Neural cell (in vitro differentiated cells): ENCODE measurements at places on chromosomes 13 and 19. TPM values are rescaled to one million over a fixed set of nuclear protein-coding genes. Genes with fewer than 3 reads are reported as not detected.

Gene ETV2
- 0.58 TPM in 1 of 2 replicates, not detected in the other for polyA plus RNA-seq

Gene CCDC194
- polyA plus RNA-seq, result not detected in 2 replicates

Gene BRME1
- 6.2 and 8.5 TPM in 2 replicates for polyA plus RNA-seq

Gene LIG1
- 33.9 and 34.8 TPM in 2 replicates for polyA plus RNA-seq

Gene ZNF726
- not detected in 2 replicates for polyA plus RNA-seq

Gene CLEC17A
- not detected in 2 replicates for polyA plus RNA-seq

Gene ZNF541
- not detected in 2 replicates for polyA plus RNA-seq

Gene ZNF433
- polyA plus RNA-seq, result 37.3 and 40.6 TPM in 2 replicates

Gene KCNRG
- 3.3 and 6.7 TPM in 2 replicates for polyA plus RNA-seq

Gene ASF1B
- 0.32 and 0.34 TPM in 2 replicates for polyA plus RNA-seq

Gene SYNE4
- polyA plus RNA-seq, result 0.16 and 0.19 TPM in 2 replicates

Gene ZNF211
- 47.6 and 53.0 TPM in 2 replicates for polyA plus RNA-seq

Gene INAFM1
- 6.6 and 11.5 TPM in 2 replicates for polyA plus RNA-seq

Gene MARK4
- polyA plus RNA-seq, result 11.6 and 23.1 TPM in 2 replicates

Gene HCST
- not detected in 2 replicates for polyA plus RNA-seq

Gene DCT
- polyA plus RNA-seq, result 0.14 TPM in 1 of 2 replicates, not detected in the other

Gene TJP3
- 0.15 TPM in 1 of 2 replicates, not detected in the other for polyA plus RNA-seq

Gene FXYD3
- polyA plus RNA-seq, result not detected in 2 replicates

Gene LRRC4B
- polyA plus RNA-seq, result 83.1 and 98.9 TPM in 2 replicates

Gene DIRAS1
- 39.8 and 59.1 TPM in 2 replicates for polyA plus RNA-seq

Gene NPAS1
- 0.38 TPM in 1 of 2 replicates, not detected in the other for polyA plus RNA-seq

Gene SULT2A1
- polyA plus RNA-seq, result not detected in 2 replicates

Gene SCAF1
- 11.9 and 12.8 TPM in 2 replicates for polyA plus RNA-seq

Gene UBL3
- polyA plus RNA-seq, result 34.3 and 35.8 TPM in 2 replicates

Gene PTH2
- polyA plus RNA-seq, result not detected in 2 replicates

Gene ONECUT3
- polyA plus RNA-seq, result 0.45 and 1.6 TPM in 2 replicates

Gene ERICH6B
- not detected in 2 replicates for polyA plus RNA-seq

Gene TBC1D4
- polyA plus RNA-seq, result 2.9 and 3.9 TPM in 2 replicates

Gene NACC1
- 11.6 and 16.1 TPM in 2 replicates for polyA plus RNA-seq

Gene ICAM3
- polyA plus RNA-seq, result 0.53 and 1.9 TPM in 2 replicates

Gene GIPC1
- 128 and 168 TPM in 2 replicates for polyA plus RNA-seq

Gene LRFN3
- polyA plus RNA-seq, result 10.1 and 11.1 TPM in 2 replicates

Gene CRYL1
- 10.6 and 13.7 TPM in 2 replicates for polyA plus RNA-seq

Gene MRPL57
- polyA plus RNA-seq, result 32.6 and 38.7 TPM in 2 replicates

Gene CYP4F12
- not detected in 2 replicates for polyA plus RNA-seq
